Cerebellar nuclear complex (tissue), 1 donor: ENCODE measurements at places on chromosomes 5 and 9.

- DNase-seq = no peak
These were observed 43.1 kb downstream of the SAXO1 start for GRCh38 chr9:18989865-18990264.

- no peak for DNase-seq
These were observed 99.0 kb downstream of the MEGF10 start for GRCh38 chr5:127389601-127390000.

DNA sequence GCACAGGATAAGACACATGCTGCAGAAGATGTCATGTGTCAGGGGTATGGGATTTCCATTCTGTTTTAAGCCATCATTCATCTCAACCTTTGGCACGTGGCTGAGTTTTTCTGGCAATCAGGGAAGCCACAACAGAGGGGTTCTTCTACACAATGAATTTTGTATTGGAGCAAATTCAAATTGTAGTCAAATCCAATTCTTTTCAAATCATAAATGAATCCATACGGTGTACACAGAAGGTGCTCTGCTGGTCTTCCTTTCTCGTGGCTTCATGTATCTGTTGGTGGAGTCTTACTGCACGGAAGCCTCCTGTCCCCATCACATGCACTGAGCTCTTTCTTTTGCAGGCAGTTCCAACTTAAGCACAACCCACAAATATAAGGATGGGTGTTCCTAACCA is 436.7 kb upstream of the DAP start:
- no peak for DNase-seq

GRCh38 chr5:67149951-67150523 is 46.6 kb downstream of the CD180 start:
- DNase-seq = no peak

- DNase-seq = no peak
These were observed 138.4 kb downstream of the KCTD16 start for GRCh38 chr5:144308906-144309670.

- DNase-seq = no peak
These were observed 50.8 kb downstream of the DMRT2 start for GRCh38 chr9:1100945-1101344.

- DNase-seq = no peak
These were observed 4.3 kb upstream of the RMND5B start for GRCh38 chr5:178126556-178126955.

DNA sequence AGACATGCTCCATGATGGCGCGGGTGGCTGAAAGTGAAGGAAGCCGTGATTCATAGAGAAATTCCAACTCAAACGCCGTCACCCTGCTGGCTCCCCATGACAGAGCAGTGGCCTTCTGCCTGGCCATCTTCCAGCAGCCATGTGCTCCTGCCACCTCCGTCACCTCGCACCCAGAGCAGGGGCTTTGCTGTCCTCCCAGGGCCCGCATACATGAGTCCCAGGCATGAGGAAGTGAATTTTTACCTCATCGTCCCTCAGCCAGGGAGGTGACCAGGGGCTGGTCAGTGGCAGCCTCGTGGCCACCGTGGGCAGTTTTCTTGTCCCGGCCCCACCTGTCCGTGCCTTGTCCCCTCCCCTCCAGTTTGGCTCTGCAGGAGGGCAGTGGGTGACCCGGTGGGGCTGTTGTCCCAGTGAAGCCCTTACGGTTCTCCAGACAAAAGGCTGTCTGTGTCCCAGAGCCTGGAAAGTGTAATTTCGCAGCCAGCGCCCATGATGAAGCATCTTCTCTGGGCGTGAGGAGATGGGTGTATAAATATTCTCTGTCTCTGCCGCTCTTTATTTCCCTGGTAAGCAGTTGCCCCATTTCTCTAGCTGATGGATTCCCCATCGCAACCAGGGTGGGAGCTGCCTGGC is 124.0 kb upstream of the LMX1B start:
- no peak for DNase-seq

- DNase-seq = no peak
These were observed 272.0 kb upstream of the ZNF462 start for GRCh38 chr9:106590759-106591505.

- DNase-seq = no peak
These were observed 1003.3 kb upstream of the COX7C start for GRCh38 chr5:85614489-85614888.

GRCh38 chr9:92752812-92753404 is 11.7 kb downstream of the BICD2 start:
- DNase-seq = no peak

DNA sequence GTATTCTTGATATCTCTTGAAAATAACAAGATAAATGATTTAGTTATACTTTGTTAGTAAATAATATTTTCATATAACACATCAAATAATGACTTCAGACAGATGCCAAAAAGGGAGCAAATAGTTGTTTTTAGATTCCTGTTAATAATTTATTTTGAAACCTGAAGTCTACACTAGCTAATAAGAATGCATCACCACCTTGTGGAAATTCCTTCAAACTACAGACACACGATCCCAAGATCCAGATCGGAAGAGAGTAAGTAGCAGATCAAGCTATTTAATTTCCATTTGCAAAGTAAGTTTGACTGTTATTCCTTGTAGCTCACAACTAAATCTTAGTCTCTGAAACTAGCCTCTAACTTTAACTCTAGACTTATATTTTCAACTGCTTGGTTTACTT is 35.5 kb upstream of the ISL1 start:
- DNase-seq = no peak

DNA sequence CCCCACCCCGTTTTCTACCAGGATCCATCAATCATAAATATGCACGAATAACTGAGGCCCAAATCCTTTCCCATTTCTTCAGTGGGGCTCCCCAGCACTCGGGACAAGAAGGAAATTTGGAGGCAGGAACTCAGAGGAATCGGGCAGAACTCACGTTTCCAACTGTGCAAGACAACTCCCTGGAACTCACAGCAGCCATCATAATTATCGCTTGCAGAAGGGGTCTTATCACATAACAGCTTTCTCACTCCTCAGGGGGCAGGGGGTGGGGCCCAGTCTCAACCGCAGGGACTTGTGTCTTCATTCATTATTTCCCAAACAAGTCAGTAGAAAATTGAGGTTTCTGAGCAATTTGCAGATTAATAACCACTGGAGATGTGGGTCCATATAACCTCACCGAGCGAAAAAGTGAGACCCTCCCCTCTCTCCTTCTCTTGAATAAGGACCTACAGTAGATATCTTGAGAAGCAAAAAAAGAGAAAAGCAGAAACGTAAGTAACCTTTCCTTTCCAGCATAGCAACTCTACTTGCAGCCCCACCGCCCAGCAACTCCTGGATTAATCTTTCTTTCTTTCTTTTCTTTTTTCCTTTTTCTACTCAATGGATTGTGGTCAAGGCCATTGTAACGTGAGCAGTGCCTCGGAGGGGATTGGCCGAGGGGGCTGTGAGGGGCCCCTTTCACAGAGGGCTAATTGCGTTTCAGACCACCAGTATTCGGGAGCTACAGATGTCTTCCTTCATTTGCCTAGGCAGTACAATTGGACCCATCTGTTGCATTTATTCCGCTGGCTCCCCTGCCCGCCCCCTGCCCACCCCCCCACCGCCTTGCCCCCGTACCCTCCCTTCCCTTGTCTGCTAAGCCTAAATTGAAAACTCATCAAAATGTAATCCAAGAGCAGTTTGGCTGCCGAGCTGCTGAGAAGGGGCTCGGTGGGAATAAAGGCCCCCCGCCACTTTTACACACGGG is 24.7 kb upstream of the TIFAB start:
- DNase-seq = no peak

- DNase-seq = no peak
These were observed 243.0 kb downstream of the ZSWIM6 start for GRCh38 chr5:61575103-61575502.

DNA sequence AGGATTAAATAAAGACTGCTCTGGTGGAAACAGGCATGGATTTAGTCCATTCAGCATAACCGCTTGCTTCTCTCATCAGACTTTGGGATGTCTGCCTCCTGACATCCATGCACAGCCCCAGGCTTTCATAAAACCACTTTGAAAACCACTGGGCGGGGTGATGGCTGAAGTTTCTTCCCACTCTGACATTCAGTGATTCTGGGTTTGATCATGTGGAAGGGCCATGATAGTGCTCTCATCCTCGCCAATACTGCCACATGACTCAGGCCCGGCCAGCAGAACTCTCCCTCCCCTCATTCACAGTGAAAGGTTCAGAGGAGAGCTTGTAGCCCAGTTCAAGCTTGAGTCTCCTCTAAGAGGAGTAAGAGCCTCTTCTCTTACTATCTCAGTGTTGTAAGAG is 29.6 kb upstream of the GLRA1 start:
- DNase-seq = no peak

GRCh38 chr9:13163946-13164345 is 115.5 kb downstream of the MPDZ start:
- DNase-seq = no peak

- no peak for DNase-seq
These were observed 241.6 kb upstream of the CD180 start for GRCh38 chr5:67437905-67438845.

- DNase-seq = no peak
These were observed 21.0 kb downstream of the RICTOR start for GRCh38 chr5:39053189-39053588.

DNA sequence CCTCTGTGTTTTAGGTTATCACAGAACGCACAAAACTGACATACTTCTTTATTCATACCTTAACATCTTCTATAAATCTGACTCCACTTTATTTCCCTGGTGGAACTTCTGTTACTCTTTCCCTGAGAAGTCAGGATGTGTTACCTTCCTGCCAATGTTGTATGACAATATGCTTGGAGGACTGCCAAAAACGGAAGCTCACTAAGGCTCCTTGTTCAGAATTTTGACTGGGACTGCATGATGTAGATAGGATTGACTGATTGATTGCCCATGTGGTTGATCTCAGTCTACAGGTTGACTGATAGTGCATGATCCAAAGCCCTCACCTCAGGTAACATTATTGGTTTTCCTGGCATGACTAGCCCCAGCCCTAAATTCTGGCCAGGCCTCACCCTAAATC is 319.4 kb downstream of the TLR4 start:
- no peak for DNase-seq

DNA sequence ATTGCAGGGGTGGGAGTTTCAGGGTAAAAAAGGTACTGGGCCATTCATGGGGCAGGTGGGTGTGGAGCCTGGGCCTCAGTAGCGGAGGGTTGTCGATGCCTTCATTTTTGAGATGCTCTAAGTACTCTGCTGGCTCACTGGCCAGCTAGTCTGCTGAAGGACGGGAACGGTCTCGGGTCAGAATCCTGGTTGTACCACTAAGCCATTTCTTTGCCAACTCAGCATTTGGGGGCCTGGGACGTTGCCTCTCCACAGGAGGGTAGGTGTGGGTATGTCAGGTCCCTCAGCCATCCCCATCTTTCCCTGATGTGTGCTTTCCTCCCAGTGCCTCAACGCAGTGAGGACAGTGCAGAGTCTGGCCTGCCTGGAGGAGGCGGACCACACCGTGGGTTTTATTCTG is 25.1 kb downstream of the SH3GLB2 start:
- DNase-seq = no peak

GRCh38 chr5:178525906-178526732 is 64.1 kb downstream of the COL23A1 start:
- no peak for DNase-seq

GRCh38 chr9:89621031-89621430 is 16.2 kb downstream of the GADD45G start:
- DNase-seq = no peak

GRCh38 chr9:97853844-97854695 is 1.0 kb downstream of the FOXE1 start:
- no peak for DNase-seq

DNA sequence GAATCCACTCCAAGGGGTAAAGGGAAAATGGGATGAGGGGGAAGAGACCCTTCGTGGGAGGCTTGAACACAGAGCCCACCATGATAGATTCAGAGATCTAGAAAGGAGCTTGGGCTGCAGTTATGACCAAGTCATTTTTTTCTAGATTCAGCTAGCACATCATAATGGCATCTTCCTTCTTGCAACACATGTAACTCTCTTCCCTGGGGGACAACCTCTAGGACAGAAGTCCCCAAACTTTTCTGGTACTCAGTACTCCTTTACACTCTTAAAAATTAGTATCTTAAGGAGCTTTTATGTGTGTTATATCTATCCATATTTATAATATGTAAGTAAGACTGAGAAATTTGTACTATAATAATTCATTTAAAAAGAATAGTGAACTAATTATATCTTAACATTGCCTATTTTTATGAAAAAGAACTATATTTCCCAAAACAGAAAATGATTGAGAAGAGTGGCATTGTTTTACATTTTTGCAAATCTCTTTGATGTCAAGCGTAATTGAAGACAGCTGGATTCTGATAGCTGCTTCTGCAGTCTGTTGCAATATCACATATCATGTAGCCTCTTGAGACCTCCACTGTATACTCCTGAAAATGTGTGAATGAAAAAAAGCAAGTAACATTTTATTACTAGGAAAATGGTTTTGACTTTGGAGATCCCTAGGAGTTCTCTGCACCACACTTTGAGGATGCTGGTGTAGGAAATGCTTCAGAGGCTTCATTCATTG is 875 bp downstream of the ACO1 start:
- DNase-seq = no peak

GRCh38 chr5:142375944-142376411 is 51.2 kb upstream of the SPRY4 start:
- no peak for DNase-seq

GRCh38 chr5:151680944-151681427 is 5.7 kb downstream of the SPARC start:
- no peak for DNase-seq

GRCh38 chr5:17443333-17444130 is 54.5 kb upstream of the TAF11L2 start:
- no peak for DNase-seq

DNA sequence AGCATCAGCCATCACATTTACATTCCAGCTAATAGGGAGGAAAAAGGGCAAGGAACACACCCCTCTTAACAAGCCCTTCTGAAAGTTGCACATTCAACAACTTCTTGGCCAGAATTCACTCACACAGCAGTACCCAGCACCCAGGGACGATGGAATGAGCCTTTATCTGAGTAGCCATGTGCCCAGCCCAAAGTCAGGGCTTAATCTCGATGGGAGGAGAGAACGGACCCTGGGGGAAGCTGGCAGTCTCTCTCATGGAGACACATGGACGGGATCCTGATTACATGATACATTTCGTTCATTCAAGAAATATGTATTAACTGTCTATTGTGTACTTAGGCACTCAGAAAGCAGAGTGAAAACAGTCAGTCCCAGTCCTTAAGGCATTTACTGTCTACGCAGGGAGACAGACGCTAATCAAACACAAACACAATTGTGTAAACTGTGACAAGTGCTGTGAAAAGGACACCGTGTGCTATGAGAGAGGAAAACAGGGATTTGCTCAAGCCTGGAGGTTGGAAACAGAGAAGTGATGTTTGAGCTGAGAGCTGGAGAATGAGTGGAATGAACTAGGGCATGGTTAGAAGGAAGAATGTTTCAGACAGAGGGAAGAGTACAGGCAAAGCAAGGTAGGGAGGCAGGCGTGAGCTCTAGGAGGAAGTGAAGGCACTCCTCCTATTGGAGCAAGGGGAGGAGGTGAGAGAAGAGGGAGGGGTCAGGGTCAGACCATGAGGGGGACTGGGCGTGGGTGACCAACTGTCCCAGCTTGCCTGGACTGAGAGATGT is 7.4 kb downstream of the OTULINL start:
- DNase-seq = no peak

- no peak for DNase-seq
These were observed 38.3 kb downstream of the CEMIP2 start for GRCh38 chr9:71729816-71730526.

GRCh38 chr5:142654578-142655058 is 31.3 kb downstream of the FGF1 start:
- no peak for DNase-seq
